ENCODE measurements at places on chromosomes 11 and 22.

- no peak for DNase-seq
Observed at GRCh38 chr11:55572548-55572947, 620 bp downstream of the OR4C16 start.

- no peak for DNase-seq
Observed at GRCh38 chr11:66107600-66108510, 37.8 kb downstream of the PACS1 start.

GRCh38 chr11:126793596-126793995, 207.0 kb downstream of the KIRREL3 start:
- no peak for DNase-seq

DNA sequence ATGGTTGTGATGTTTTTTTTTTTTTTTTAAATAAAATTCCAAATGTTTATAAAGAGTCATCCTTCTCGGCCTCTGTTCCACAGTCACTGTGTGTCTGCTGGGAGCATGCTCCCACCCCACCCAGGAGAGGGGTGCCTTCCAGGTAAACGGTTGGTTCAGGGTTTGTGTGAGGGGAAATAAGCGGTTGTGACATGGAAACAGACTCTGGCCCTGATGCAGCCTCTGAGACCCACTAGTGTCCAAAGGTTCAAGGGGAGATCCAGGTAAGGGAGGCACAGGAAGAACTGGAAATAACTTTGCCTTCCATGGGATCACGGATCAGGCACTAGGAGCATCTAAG, 6.0 kb upstream of the GAS2L1 start:
- no peak for DNase-seq

DNA sequence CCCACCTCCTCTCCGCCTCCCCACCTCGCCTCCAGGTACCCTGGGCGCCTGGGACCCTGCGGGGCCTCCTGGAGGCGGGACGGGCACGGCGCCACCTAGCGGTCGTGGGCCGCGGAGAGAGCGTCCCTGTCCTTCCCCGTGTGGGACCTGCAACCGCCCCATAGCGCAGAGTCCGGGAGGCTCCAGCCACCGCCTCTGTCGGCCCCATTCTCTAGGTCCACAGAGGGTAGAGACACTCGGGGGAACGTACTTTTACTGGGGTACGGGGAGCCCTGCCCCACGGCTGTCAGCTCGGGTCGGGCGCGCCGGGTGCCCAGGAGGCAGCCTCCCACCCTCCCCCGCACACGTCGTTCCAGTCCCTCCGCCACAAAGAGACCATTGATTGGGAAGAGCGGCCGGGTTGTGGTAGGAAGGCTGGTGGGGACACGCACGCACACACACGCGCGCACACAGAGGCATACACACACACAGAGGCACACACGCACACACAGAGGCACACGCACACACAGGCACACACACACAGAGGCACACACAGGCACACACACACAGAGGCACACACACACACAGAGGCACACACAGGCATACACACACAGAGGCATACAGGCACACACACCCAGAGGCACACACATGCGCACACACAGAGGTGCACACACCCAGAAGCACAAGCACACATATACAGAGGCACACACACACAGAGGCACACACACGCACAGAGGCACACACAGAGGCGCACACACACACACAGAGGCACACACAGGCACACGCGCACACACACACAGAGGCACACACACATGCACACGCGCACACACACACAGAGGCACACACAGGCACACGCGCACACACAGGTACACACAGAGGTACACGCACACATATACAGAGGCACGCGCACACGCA, 12.6 kb upstream of the NECTIN1 start:
- peak; percentile 35 for DNase-seq

DNA sequence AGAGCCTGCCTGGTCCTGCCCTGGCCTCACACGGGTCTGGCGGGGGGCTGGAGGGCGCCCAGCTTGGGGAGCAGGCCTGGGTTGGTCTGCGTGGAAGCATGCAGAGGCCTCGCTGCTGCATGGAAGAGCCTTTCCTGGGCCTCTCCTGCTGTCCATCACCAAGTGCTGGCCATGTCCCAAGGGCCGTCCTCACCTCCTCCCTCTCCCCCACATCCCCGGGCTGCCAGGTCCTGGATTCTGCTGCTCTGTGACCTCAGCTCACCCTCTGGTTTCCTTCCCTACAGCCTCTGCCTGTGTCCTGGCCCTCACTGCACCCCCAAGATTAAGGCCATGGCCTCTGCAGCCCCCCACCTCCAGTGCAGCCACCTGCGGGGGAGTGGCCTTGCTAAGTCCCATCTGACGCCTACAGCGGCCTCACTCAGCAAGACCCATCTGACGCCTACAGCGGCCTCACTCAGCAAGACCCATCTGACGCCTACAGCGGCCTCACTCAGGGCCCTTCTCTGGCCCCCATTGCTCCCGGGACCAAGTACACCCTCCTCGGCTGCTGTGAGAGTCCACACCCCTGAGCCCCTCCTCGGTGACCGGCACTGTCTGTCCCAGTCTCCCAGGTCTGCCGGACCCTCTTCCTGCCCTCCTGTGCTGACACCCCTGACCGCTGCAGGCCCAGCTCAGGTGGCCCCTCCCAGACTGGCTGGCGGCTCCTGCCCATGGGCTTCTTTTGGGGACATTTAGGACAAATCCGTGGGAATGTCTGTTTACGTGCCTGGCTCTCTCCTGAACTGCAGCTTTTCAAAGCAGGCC, 119.5 kb upstream of the B3GAT1 start:
- DNase-seq = no peak

All from activated T-cell treated with anti-CD3 and anti-CD28 coated beads for 24 hours (primary cell).